ENCODE measurements at places on chromosomes 2 and 18. TPM values are rescaled to one million over a fixed set of nuclear protein-coding genes. Genes with fewer than 3 reads are reported as not detected.

DNA sequence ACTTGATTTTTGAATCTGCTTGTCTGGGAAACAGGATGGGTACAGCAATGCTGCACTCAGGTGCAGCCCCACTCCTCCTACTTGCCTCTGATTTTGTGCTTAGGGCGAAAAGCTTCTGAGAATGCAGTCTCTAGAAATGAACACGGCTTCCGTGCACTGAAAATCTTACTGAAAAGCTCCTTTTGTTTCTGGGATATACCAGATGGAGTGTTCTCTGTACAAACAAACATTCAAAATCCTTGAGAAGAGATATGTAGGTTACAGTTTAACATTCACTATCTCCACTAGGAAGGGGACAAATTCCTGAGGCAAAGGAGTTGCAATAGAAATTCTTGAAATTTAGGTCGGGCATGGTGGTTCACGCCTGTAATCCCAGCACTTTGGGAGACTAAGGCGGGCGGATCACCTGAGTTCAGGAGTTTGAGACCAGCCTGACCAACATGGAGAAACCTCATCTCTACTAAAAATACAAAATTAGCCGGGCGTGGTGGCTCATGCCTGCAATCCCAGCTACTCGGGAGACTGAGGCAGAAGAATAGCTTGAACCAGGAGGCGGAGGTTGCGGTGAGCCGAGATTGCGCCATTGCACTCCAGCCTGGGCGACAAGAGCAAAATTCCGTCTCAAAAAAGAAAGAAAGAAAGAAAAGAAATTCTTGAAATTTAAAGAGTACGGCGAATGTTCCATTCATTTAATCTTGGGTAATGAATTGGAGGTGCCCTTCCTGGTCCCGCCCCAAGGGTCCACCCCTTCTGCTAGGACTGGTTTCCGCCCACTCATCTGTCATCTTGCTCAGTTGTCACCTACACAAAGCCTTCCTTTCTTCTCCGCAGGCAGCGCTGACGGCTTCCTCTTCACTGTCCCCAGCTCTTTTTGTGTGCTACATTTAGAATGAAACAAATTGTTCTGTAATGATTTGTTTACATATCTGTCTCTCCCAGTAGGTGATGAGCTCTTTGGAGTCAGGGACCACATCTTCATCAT, 92.4 kb downstream of the SOCS6 start:
- H3K36me3 ChIP-seq, result no peaks in the 10 kb centered on the region
- H3K27ac ChIP-seq, result peak overlapping the region; percentile 99
- DNase-seq, result no peak
- H3K4me3 ChIP-seq, result no peak overlapping the region

GRCh38 chr18:62745089-62745751, 29.9 kb downstream of the PHLPP1 start:
- H3K4me3 ChIP-seq, result no peak overlapping the region
- H3K27me3 ChIP-seq, result no peaks in the 10 kb centered on the region
- H3K27ac ChIP-seq, result no peak overlapping the region
- peaks cover 19% of the 10 kb centered on the region for H3K4me1 ChIP-seq

GRCh38 chr2:3356799-3357198, 20.8 kb downstream of the EIPR1 start:
- no peak for DNase-seq
- H3K4me3 ChIP-seq, result no peak overlapping the region
- H3K4me1 ChIP-seq, result no peaks in the 10 kb centered on the region
- H3K27ac ChIP-seq, result no peak overlapping the region
- H3K27me3 ChIP-seq, result no peaks in the 10 kb centered on the region

- no peak overlapping the region for H3K27ac ChIP-seq
- no peak overlapping the region for H3K4me3 ChIP-seq
- no peak for DNase-seq
- no peaks in the 10 kb centered on the region for H3K27me3 ChIP-seq
- H3K4me1 ChIP-seq, result no peaks in the 10 kb centered on the region
These were observed 80.4 kb downstream of the MYO3B start for GRCh38 chr2:170258382-170258781.

DNA sequence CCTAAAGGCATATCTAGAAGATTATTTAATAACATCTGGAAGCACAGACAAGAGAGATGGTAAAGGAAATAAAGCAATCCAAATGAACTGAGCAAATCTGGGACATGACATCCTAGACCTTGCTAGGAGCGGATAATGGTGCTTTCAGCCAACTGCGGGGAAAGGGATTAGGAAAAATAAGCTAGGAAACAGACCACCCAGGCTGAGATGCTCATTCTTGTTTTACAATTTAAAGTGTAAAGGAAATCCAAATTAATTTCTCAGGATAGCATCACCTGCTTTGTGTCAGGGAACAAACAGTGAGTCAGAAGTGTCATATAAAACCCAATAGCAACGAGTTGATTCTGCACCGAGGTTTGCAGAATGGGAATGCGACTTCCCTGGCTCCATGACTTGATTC, 112.5 kb upstream of the CXCR4 start:
- no peak overlapping the region for H3K27ac ChIP-seq
- no peaks in the 10 kb centered on the region for H3K36me3 ChIP-seq
- DNase-seq, result no peak
- H3K4me1 ChIP-seq, result peaks cover 4% of the 10 kb centered on the region

- no peak overlapping the region for H3K27ac ChIP-seq
- H3K27me3 ChIP-seq, result no peaks in the 10 kb centered on the region
- no peaks in the 10 kb centered on the region for H3K36me3 ChIP-seq
These were observed 66.5 kb downstream of the EPHA4 start for GRCh38 chr2:221505605-221506004.

DNA sequence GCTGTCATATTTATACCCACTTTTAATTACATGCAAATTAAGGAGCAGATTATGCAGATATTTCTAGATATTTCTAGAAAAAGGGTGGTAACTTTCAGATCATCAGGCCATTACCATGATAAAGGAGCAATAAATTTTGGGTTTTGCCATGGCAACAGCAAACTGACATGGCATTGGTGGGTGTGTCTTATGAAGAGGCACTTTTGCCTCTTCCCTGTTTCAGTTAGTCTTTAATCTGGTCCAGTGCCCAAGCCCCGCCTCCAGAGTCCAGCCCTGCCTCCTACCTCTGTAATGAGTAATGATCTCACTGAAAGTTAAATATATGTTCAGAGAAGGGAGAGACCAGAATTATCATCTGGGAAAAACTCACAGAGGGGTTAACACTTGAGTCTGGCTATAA, 124.8 kb downstream of the SCG2 start:
- peaks cover 3% of the 10 kb centered on the region for H3K4me1 ChIP-seq
- no peaks in the 10 kb centered on the region for H3K36me3 ChIP-seq
- H3K27ac ChIP-seq, result no peak overlapping the region
- no peaks in the 10 kb centered on the region for H3K27me3 ChIP-seq
- DNase-seq, result no peak

- no peaks in the 10 kb centered on the region for H3K36me3 ChIP-seq
- H3K4me1 ChIP-seq, result peaks cover 35% of the 10 kb centered on the region
- no peak overlapping the region for H3K4me3 ChIP-seq
- H3K27ac ChIP-seq, result no peak overlapping the region
- DNase-seq, result no peak
- no peaks in the 10 kb centered on the region for H3K27me3 ChIP-seq
These were observed 6.9 kb downstream of the ACTR3 start for GRCh38 chr2:113896791-113897190.

DNA sequence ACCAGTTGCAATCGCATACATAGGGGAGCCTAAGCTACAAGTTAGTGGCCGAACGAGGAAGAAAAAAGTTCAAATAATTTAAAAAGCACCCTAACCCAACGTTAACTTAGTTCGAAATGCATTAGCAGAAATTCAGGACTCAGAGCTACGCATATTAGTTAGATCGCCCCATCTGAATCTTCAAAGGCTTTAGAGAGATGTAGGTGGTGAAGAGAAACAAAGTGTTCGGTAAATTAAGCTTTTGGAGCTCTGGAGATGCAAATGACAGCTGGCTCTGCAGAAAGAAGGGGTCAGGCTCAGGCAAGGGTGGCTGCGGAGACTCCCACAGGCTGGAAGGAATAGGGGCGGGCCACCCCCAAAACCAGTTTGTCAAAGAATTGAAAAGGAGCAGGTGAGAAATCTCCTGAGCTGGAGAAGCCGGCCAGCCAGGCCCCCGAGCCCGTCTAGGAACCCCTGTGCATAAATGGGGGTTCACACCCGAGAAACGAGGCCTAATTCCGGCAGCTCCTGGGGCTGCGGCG, 621 bp downstream of the TXNL1 start:
- H3K36me3 ChIP-seq, result 0 out of 2 replicates have a peak, but pooled peaks cover 6% of the 10 kb centered on the region
- no peaks in the 10 kb centered on the region for H3K27me3 ChIP-seq

The SNTG2 gene
- not detected for total RNA-seq

GRCh38 chr2:70596739-70597138, 43.1 kb upstream of the TGFA start:
- no peak overlapping the region for H3K4me3 ChIP-seq
- H3K27me3 ChIP-seq, result no peaks in the 10 kb centered on the region
- H3K36me3 ChIP-seq, result no peaks in the 10 kb centered on the region
- H3K4me1 ChIP-seq, result peaks cover 24% of the 10 kb centered on the region
- peak overlapping the region; percentile 93 for H3K27ac ChIP-seq

DNA sequence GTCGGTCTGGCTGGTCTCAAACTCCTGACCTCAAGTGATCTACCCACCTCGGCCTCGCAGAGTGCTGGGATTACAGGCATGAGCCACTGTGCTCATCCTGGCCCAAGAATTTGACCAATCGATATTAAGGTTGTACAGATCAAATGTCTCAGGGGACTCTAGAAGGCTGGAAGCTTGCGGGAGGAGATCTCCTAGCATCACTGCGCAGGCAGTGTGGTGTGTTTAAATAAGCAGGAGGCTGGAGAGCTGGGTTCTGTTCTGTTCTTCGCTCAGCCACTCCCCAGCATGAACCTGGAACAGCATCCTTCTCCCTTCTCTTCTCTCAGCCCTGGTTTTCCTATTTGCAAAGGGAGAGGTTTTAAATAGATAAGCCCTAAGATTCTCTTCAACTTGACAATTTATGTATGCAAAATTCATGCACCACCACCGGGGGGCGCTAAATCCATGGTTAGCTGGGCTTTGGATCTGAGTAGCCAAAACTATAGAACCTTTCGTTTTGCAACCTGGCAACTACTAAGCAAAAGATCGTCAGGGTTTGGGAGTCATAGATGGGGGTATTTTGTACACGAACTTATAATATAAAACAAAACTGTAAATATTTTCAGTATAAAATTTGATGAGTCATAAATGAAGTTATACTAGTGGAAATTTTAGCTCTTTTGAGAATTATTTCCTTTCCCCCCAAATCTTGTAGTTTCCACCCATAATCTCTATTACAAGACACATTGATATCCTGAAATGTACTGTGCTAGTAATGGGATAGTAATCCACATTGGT, 60.6 kb downstream of the SLC16A14 start:
- no peak overlapping the region for H3K27ac ChIP-seq
- H3K27me3 ChIP-seq, result no peaks in the 10 kb centered on the region
- H3K4me1 ChIP-seq, result peaks cover 2% of the 10 kb centered on the region
- no peaks in the 10 kb centered on the region for H3K36me3 ChIP-seq

DNA sequence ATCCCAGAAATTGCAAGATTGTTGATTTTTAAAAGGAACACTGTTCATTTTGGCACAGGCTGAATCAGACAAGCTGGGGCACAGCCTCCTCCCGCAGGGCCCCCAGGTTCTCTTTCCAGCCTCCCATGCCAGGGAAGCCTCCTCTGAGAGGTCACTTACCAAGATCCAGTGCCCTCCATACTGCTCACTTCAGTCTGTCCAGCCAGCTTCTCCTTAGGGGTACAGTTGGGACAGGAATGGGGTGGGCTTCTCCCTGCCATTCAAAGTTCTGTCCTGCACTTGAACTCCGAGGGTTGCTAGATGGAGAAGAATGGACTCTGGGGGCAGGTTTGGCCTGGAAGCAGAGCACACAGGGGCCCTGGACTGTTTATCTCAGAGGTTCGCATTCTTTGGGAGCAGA, 7.5 kb upstream of the CYP26B1 start:
- no peak for DNase-seq
- no peaks in the 10 kb centered on the region for H3K36me3 ChIP-seq
- no peak overlapping the region for H3K27ac ChIP-seq
- peaks cover 5% of the 10 kb centered on the region for H3K4me1 ChIP-seq

- no peaks in the 10 kb centered on the region for H3K27me3 ChIP-seq
- H3K4me1 ChIP-seq, result peaks cover 97% of the 10 kb centered on the region
- peak; percentile 81 for DNase-seq
- no peak overlapping the region for H3K4me3 ChIP-seq
- H3K36me3 ChIP-seq, result 0 out of 2 replicates have a peak, but pooled peaks cover 2% of the 10 kb centered on the region
These were observed 39.0 kb downstream of the IRS1 start for GRCh38 chr2:226760412-226761194.

The SCYGR4 gene
- not detected for total RNA-seq

- no peaks in the 10 kb centered on the region for H3K36me3 ChIP-seq
- H3K4me1 ChIP-seq, result peaks cover 17% of the 10 kb centered on the region
- no peak overlapping the region for H3K4me3 ChIP-seq
- H3K27me3 ChIP-seq, result no peaks in the 10 kb centered on the region
These were observed 40.1 kb downstream of the SLC4A1AP start for GRCh38 chr2:27703638-27704341.

DNA sequence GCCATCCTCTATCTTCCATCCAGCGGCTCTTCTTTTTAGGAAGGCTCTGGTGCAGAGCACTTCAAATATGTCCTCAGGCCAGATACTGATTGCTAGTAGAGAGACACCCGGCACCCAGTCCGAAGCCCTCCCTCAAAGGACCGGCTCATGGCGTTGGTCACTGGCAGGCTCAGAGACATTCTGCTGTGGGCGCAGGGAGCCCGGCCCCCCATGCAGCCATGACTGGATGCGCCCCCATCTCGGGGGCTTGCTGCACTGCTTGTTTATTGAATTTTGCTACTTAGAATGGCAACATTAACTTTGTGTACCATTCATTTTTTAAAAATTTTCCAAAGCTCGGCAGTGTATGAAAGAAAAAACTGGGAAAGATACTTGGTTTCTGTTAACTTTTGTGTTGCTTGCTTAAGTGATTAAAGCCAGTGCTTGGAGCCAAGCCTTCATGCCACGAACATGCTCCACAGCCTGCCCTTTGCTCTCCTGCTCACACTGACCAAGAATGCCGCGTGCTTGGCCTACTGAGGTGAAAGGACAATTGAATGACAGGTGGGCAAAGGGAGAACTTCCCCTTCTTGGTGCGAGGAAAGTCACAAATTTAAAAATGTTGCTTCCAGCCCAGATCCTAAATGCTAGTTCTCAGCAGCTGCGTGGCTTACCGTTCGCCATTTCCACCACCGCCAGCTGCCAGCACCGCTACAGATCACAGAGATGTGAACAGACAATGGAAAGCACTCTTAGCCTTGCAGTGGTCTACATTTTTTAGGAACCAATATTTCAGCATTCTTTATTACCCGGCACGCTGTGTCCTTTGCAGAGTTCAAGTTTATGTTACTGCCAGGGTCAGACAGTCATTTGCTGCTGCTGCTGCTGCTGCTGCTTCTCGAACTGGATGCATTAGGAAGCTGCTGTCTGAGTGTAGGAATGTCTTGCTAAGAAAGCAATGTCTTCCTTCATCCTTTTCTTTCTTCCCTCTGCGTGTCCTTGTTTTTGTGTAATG, 76.7 kb downstream of the FAM210A start:
- no peaks in the 10 kb centered on the region for H3K36me3 ChIP-seq
- H3K27ac ChIP-seq, result no peak overlapping the region
- H3K4me1 ChIP-seq, result no peaks in the 10 kb centered on the region
- no peak overlapping the region for H3K4me3 ChIP-seq
- no peak for DNase-seq
- no peaks in the 10 kb centered on the region for H3K27me3 ChIP-seq

Measured in HCT116 (cell line).